ENCODE measurements at places on chromosomes 7 and 10.

- no peak for DNase-seq
Measured at GRCh38 chr10:60644436-60645130, 133.7 kb upstream of the CDK1 start.

- no peak for DNase-seq
Measured at GRCh38 chr10:6399231-6399741, 180.8 kb downstream of the PRKCQ start.

DNA sequence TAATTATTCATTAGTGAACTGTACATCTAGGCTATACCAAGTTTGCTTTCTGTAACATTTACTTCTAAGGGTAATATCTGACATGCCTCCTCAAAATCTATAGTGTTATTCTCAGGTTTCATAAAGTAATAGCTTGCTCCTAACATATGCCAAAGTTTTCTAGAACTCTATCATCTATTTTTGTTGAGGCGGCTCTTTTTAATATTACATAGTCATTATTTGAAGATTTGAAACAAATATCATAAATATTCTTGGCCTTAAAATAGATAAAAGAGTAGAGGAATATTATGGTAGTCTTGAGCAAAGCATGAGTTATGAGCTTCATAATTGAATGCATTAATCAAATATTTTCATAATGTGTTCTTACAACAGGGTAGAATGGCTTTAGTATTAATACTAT, 327.2 kb upstream of the KCND2 start:
- DNase-seq = no peak

- DNase-seq = no peak
Measured at GRCh38 chr10:22810643-22811465, 96.5 kb upstream of the PIP4K2A start.

All from liver (tissue), 10 donors.